ENCODE measurements at places on chromosomes 11 and 22. TPM values are rescaled to one million over a fixed set of nuclear protein-coding genes. Genes with fewer than 3 reads are reported as not detected.

P2RX3 gene
- not detected for total RNA-seq

- H3K27ac ChIP-seq: no peak overlapping the region
- H3K4me3 ChIP-seq: no peak overlapping the region
- H3K4me1 ChIP-seq: no peaks in the 10 kb centered on the region
- H3K27me3 ChIP-seq: no peaks in the 10 kb centered on the region
These were observed 1848.3 kb upstream of the RAG2 start for GRCh38 chr11:38446336-38446735.

- no peaks in the 10 kb centered on the region for H3K36me3 ChIP-seq
- H3K4me1 ChIP-seq: no peaks in the 10 kb centered on the region
- H3K27ac ChIP-seq: no peak overlapping the region
These were observed 24.6 kb upstream of the LDLRAD3 start for GRCh38 chr11:35919244-35919643.

- no peak overlapping the region for H3K27ac ChIP-seq
- no peaks in the 10 kb centered on the region for H3K4me1 ChIP-seq
These were observed 323.7 kb downstream of the LUZP2 start for GRCh38 chr11:24820541-24820940.

DNA sequence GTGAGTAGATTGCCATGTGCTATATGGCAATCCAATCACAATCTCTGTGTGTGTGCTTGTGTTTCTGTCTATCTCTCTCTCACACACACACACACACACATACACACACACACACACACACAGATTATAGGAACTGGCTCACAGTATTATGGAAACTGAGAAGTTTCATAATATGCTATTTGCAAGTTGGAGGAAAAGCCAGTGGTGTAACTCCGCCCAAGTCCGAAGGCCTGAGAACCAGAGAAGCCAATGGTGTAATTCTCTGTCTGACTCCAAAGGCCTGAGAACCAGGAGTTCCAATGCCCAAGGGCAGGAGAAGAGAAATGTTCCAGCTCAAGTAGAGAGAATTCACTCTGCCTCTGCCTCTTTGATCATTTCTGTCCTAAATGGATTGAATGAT, 37.2 kb downstream of the GLYATL2 start:
- H3K4me3 ChIP-seq: no peak overlapping the region
- H3K27ac ChIP-seq: no peak overlapping the region
- no peaks in the 10 kb centered on the region for H3K27me3 ChIP-seq
- no peak for DNase-seq

- H3K27me3 ChIP-seq: peaks cover 16% of the 10 kb centered on the region
- H3K27ac ChIP-seq: no peak overlapping the region
- H3K4me3 ChIP-seq: no peak overlapping the region
- DNase-seq: peak; percentile 51
- H3K4me1 ChIP-seq: peaks cover 11% of the 10 kb centered on the region
These were observed 9.1 kb upstream of the TCF20 start for GRCh38 chr22:42279425-42280020.

- no peaks in the 10 kb centered on the region for H3K36me3 ChIP-seq
- peaks cover 25% of the 10 kb centered on the region for H3K4me1 ChIP-seq
- H3K27ac ChIP-seq: no peak overlapping the region
- H3K4me3 ChIP-seq: no peak overlapping the region
- no peak for DNase-seq
These were observed 24.4 kb downstream of the UPB1 start for GRCh38 chr22:24519496-24519895.

DNA sequence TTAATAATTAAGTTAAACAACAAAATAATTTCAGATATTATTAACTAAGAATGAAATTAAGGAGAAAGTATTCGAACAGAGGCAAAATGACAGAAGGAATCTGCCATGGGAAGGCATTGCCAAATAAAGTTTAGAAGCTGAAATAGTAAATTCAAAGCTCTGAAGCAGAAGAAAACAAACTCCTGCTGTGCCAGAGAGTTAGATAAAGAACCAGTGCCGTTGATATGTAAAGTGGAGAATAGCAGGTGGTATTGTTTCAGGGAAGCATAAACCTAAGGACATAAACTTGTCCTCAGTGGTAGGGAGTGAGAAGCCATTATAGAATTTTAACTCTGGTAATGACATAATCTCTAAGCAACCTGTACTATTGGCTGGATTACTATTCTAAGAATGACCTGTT, 2.7 kb upstream of the HBG2 start:
- DNase-seq: no peak
- no peak overlapping the region for H3K4me3 ChIP-seq
- no peak overlapping the region for H3K27ac ChIP-seq
- H3K36me3 ChIP-seq: no peaks in the 10 kb centered on the region
- no peaks in the 10 kb centered on the region for H3K4me1 ChIP-seq

All from activated CD4-positive, alpha-beta T cell treated with anti-CD3 and anti-CD28 coated beads, Interleukin-2, amount 10 ng/mL, durations not matched to agents 24 days and 14 days (primary cell).